ENCODE measurements at places on chromosomes 5 and 9.

GRCh38 chr5:168978015-168978414 lies 322.9 kb downstream of the SLIT3 start:
- DNase-seq: no peak

DNA sequence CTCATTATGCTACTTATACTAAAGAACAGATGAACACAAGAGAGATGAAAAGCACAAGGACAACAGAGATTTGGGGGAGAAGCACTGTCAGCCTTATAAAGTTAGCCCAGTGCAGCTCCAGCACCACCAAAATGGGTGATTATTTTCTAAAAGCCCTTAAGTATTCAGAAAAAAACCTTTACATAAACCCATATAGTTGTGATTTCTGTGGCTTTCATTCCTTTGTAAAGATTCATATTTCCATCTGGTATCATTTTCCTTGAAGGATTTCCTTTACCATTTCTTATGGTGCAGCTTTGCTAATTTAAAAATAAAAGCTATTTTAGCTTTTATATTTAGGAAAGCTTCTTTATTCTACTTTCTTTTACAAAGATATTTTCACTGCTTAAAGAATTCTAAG lies 311.0 kb downstream of the TMEM167A start:
- DNase-seq: no peak

DNA sequence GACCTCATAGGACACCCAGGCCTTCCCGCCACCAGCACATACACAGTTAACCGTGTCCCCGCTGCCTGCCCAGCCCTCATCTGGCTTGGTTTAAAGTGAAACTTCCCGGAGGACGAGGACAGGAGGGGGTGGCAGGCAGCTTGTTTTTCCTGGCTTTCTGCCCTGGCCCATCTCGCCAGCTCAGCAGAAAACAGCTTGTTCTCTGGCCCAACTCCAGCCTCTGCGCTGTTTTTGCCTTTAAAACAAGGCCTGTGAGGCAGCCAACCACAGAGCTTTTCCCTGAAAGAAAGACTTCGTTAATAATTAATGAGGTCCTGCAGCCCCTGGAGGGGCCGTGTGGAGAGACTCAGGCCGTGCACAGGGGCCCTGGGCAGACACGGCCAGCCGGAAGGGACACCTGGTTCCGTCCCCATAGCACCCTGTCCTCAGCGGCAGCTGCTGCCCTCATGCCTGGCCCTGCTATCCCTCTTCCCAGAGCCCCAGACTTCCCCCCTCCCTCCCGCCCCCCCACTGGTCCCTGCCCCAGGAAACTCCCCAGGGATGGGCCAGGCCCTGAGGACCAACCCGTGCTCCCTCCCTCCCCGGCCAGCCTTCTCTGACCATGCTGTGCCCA lies 108.7 kb downstream of the RXRA start:
- peak; percentile 92 for DNase-seq

DNA sequence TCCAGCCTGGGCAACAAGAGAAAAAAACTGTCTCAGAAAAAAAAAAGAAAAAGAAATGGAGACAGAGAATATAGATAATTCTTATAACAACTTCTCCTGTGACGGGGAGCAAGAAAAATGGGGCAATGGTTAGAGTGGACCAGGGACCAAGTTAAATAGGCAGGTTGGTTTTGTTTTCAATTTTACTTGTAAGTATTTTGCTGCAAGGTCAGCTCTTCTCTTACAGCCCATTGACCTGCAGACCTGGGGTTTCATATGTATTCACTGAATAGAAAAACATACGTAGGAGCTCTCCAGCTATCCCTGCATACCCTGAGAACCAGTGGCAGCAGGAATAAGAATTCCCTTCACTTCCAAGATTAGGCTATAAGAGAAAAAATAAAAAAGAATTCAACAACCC lies 29.2 kb upstream of the IL13 start:
- DNase-seq: no peak

DNA sequence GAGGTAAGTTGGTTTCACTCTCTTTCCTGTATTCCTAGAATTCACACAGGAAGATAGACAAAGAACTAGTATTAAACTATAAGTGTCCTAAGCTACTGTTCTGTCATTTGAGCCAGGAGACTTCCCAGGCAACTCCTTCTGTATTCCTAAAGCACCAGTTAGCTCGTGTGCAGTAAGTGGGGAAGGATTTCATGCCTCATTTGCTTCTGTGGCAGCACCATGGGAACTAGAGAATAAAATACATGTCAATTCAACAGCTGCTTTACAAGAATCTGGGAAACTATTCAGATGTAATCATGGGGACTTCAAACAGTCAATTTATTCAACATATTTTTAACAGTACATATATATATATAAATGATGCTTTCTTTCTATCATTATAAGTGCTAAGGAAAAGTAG lies 762.3 kb downstream of the PRELID2 start:
- no peak for DNase-seq

- DNase-seq: no peak
Measured at GRCh38 chr9:108919517-108919916, 14.4 kb downstream of the ELP1 start.
